ENCODE measurements at places on chromosomes 5 and 9.

GRCh38 chr5:38613992-38614836 is 57.8 kb upstream of the LIFR start:
- DNase-seq: no peak

GRCh38 chr9:113873926-113874325 is 2.2 kb upstream of the ZNF618 start:
- DNase-seq: no peak

- DNase-seq: no peak
Observed at GRCh38 chr5:52690236-52690768, 97.4 kb upstream of the ITGA1 start.

DNA sequence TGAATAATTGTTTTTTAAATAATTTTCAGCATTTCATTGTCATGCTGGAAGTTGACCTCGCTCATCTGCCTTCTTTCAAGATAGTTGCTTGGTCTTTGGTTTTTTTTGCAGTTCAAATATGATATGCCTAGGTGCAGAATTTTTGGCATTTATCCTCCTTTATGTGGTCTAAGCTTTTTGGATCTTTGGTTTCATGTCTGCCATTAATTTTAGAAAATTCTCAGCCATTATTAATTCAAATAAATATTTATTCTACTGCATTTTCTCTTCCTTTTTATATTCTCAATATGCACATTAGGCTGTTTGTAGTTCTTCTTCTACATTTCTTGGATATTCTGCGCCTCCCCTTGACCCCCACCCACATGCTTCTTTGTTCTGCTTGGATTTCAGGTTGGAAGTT is 63.6 kb downstream of the PHF2 start:
- no peak for DNase-seq
